ENCODE measurements at places on chromosomes 6 and 20.

DNA sequence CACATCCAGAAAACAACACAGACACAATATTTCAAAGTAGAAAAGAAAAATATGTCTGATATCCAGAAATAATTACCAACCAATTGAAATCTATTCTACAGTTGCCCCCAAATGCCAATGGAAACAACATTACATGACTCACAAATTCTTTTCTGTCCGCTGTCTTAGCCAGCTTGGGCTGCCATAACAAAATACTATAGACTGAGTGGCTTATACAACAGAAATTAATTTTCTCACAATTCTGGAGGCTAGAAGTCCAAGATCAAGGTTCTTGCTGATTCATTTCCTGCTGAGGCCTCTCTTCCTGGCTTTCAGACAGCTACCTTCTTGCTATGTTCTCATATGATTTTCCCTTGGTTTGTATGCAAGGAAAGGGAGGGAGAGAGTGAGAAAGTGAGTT, 698.1 kb downstream of the DHX35 start:
- no peak for DNase-seq

DNA sequence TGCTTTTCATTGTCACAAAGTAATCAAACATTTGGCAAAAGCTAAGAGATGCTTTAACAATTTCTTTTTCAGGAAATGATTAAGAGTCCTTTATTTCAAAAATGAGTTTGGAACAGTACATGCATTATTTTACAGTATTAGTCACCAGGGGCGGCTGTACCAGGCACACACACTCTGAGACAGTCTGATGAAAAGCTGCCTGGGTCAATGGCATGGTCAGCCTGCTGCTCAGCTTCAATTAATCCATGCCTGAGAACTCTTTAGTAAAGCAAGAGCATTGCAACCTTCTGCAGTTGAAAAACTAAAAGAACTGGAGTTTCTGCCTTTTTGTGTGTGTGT, 105.5 kb downstream of the TULP4 start:
- DNase-seq = no peak

- no peak for DNase-seq
Observed at GRCh38 chr6:47159763-47160162, 117.6 kb upstream of the ADGRF1 start.

DNA sequence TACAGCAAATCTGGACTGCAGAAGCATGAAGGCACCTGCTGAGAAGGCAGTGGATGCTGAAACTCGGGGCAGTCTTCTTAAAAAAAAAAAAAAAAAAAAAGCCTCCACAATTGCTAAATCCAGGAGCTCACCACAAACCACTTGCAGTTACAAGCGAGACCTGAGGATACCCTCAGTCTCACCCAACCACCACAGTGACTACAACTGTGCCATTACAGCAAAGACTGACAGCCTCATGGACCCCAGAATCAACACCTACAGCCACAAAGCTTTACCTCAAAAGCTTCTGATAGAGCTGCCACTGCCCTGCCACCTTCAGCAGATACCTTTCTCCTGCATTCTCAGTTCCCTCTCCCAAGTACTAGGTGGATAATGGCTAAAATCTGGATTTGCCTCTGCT, 9.0 kb downstream of the COL21A1 start:
- DNase-seq = no peak

GRCh38 chr6:21505574-21505990, 88.0 kb upstream of the SOX4 start:
- DNase-seq = no peak

DNA sequence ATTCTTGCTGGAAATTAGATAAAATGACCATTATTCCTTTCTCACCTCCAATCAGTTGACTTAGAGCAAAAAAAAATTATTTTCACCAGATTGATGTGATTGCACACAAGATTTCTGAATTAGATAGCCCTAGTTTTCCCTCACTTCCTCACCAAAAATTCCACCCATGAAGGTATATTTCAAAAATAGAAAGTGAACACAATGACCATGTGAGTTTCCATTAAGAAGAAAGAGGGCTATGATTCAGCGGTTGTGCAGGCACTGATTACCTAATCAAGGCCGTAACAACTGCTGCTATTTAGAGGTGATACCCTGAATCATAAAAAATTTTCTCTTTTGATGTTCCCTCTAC, 19.5 kb upstream of the RALGAPA2 start:
- no peak for DNase-seq

DNA sequence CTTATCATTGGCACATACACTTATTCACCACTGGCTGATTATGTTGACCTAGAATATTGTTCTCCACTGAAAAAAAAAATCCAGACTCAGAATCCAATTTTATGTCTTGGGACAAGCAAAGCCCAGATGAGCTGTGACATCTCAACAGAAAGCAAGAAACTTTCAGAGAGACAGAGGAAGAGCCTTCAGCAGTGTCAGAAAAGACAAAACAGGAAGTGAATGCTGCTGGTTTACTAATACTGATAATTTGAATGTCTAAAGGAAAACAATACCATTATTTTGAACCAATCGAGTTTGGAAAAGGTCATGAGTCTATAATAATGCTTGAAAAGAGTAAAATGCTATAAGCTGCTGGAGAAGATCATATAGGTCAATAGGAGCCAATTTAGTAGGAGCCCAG, 179.8 kb upstream of the RIMS1 start:
- no peak for DNase-seq

- no peak for DNase-seq
Observed at GRCh38 chr6:43493833-43494232, 16.3 kb downstream of the LRRC73 start.

- DNase-seq = no peak
Observed at GRCh38 chr6:100456141-100456907, 8.4 kb downstream of the SIM1 start.

- no peak for DNase-seq
Observed at GRCh38 chr6:161654209-161654608, 380.3 kb upstream of the AGPAT4 start.

DNA sequence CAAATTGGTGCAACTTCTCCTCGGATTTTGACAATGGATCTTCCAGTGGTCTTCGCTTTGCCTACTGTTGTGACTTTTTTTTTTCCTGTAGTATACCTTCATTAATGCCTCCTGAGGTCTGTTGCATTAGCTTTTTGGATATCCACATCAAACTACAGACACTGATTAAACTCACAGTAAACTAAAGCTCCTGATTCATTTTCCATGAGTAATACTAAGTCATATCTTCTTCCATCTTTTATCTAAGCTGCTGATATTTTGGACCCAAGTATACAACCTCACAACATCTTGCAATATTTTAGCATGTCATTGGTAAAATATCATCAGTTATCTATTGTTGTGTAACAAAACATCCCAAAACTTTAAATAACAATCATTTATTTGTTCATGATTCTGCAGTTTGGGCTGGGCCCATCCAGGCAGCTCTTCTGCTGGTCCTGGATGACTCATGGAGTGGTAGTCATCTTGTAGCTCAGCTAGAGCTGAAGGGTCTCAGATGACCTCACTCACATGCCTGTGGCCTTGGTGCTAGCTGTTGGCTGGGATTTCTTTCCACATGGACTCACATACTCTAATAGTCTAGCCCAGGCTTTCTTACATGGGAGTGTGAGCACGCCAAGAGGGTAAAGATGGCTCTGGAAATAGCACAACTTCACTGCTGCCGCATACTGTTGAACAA, 78.3 kb upstream of the SRSF6 start:
- DNase-seq = no peak

- no peak for DNase-seq
Observed at GRCh38 chr20:51023617-51024155, 779 bp upstream of the KCNG1 start.

DNA sequence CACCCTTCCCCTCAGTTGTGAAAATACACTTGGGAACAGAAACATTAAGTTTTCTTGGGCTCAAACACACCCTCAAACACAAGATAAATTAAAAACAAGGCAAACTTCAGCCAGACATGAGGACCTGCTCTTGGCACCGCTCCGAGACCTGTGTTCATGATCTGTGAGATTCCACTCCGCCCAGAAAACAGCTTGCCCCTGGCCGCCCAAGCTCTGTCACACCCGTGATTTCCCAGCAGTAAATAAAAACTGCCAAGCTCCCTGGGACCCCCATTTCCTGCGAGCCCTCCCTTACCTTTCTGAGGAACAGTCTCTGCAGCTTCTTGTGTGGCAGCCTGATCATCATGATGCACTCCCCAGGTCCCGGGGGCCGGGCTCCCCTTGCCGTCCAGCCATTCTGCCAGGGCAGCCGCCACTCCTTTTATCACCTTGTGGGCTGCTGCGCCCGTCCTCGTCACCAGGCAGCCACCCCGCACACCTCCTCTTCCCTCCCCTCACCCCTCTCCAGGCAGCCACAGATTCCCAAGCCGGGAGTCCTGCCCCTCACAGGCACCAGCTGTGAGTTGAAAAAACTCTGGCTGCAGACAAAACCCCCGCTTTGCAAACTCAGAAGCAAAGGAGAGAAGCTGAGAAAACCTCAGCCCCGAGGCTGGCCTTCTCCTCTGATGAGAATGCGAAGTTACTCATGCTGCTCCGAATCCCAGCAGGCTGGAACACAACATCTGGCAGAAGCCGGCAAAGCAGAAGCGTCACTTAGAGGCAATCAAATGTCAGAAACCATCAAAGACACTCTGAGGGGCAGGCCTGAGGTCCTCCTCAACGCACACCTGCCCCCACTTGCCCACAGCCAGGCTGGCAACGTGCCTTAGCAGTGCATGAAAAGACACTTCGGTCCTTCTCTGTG, 130.4 kb upstream of the RPS6KA2 start:
- DNase-seq = peak; percentile 69

DNA sequence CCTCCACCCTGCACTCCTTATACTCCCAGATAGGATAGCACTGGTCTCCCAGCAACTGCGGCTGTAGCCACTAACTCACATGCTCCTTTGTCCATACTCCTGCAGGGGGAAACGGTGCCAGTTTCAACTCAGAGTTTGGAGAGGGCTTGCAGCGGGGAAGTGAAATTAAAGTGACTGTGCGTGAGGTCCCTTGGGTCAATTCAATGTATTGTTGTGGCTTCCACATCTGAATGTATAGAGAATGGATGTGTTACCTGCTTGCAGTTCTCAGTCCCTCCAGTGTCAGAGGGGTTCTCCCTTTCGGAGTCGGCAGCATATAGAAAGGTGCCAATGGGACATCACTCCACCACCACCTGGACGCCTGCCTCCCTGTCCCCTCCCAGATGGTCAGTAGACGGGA, 93.6 kb upstream of the CNKSR3 start:
- DNase-seq = no peak

DNA sequence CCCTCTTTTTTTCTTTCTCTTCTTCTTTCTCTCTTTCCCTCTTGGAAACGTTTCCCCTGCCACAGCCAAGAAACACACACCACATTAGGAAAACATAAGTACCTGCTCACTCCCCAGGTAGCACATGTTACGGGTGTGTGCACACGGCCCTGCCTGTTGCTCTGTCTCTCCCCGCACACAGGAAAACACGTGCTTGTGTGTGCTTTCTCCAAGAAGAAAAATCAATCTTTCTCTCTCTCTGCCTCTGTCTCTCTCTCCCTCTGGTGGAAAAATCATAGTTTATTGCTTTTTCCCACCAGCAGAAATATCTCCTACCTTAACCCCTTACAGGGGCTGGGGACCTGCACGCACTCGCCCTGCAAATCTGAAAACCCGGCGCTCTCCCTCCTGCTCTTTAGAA, 102.3 kb downstream of the EDN3 start:
- peak; percentile 83 for DNase-seq

- DNase-seq = no peak
Observed at GRCh38 chr20:61573415-61574305, 321.6 kb downstream of the CDH4 start.

DNA sequence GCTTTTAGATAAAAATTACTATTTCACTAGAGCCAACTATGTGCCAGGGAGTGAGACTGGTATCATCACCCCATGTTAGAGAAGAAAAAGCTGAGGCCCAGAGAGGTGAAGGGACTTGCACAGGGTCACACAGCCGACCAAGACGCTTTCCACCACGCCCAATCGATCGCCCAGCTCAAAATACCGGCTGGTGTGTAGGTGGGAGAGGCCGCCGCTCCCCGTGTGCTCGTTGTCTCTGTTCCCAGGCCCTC, 253 bp upstream of the SNPH start:
- DNase-seq = no peak

DNA sequence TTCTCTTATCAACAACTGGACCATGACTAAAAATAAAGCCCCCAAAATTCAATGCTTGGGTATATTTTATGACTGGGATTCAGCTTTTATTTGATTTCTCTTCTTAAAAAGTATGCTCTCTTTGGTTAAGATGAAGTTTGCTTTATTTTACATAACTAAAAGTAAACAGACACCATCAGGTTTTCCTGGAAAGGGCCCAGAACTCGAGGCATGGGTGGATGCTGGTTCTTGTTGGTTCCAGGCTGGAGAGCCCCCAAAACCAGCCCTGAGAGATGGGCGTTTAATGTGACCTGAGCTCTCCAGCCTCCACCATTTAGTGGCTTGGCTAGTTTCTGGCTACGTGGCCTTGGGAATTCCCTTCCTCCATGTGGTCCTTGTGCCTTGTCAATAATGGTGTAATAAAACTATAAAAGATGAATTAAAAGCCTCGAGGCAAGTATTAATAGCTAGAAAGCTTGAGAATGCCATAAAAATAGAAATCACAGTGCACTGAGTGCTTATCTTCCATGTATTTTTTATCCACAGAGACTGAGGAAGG, 34.1 kb downstream of the BANF2 start:
- DNase-seq = peak; percentile 56

- peak; percentile 31 for DNase-seq
Observed at GRCh38 chr20:62064770-62065673, 659 bp downstream of the TAF4 start.

GRCh38 chr6:87534377-87535047, 55.3 kb downstream of the RARS2 start:
- DNase-seq = no peak

- DNase-seq = no peak
Observed at GRCh38 chr6:113600551-113601339, 256.4 kb upstream of the MARCKS start.

- peak; percentile 5 for DNase-seq
Observed at GRCh38 chr6:103675807-103676406, 1183.8 kb downstream of the HACE1 start.

GRCh38 chr20:43917380-43917779, 2.7 kb downstream of the TOX2 start:
- DNase-seq = no peak

DNA sequence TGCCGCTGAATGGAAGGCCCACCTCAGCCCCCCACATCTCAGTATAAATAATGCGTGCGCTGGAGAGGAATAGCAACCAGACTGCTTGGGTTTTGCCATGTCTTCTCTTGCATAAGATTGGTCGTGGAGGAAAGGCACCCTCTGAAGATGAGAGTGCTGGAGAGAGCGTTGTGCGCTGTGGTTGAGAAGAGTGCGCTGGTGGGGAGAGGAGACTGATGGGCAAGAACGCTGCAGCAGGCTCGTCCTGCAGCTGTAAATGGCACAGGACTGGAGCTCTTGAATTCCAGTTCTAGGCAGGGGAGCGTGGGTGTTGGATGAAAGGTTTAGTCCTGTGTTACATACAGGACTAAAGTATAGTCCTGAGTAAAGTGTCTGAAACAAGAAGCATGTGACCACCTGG, 51.5 kb downstream of the RPRD1B start:
- no peak for DNase-seq
